ENCODE measurements at places on chromosomes 11 and 22. TPM values are rescaled to one million over a fixed set of nuclear protein-coding genes. Genes with fewer than 3 reads are reported as not detected.

Gene IL10RA
- total RNA-seq: 0.09 TPM

Gene MMP27
- not detected for total RNA-seq

Gene MMP10
- 7.3 TPM for total RNA-seq

Gene OTOG
- not detected for total RNA-seq

Gene TSPO
- 465 TPM for total RNA-seq
